ENCODE measurements at places on chromosomes 2 and 18.
A peak's percentile ranks its signal among the peaks of the same experiment; 100 is the strongest.

- DNase-seq = no peak
Observed at GRCh38 chr18:25080211-25080610, 271.8 kb downstream of the ZNF521 start.

- no peak for DNase-seq
Observed at GRCh38 chr18:23756590-23757436, 67.6 kb downstream of the LAMA3 start.

GRCh38 chr2:215521031-215521430 is 85.2 kb upstream of the FN1 start:
- peak; percentile 45 for DNase-seq

GRCh38 chr2:134657650-134658250 is 61.0 kb downstream of the TMEM163 start:
- no peak for DNase-seq

DNA sequence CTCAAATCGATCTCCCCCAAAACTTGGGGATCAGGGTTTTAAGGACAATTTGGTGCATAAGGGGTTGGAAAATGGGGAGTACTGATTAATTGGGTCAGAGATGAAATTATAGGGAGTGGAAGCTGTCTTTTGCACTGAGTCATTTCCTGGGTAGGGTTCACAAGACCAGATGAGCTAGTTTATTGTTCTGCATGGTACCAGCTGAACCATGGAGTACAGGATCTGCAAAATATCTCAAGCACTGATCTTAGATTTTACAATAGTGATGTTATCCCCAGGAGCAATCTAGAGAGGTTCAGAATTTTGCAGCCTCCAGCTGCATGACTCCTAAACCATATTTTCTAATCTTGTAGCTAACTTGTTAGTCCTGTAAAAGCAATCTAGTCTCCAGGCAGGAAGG is 73.1 kb downstream of the CPO start:
- no peak for DNase-seq

DNA sequence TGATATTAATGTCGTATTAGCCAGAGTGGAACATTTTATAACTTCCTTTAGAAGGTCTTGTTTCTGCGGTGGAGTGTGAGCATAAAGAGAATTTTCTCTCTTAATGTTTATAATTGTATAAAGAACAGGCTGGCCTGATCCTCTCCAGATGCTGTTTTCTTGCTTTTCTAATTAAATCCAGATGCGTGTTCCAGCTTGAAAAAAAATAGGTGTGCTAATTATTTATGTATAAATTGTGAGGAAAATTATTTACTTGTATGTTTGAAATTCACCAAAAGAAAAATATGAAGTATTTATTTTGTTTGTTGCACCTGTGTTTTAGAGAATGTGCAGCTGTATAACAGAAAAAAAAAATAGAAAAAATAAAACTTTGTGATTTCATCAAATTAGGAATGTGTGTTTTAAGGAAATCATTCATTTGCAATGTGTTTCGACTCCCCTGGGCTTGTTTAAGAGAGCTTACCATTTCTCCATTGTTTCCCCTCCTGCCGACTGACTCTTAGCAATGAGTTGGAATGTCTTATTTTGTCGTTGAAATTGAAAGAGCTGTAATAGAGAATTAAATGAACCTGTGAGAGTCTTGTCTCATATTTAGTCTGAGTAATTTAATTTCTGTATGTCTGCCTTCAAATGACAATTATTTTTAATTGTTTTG is 220.1 kb upstream of the NXPH2 start:
- no peak for DNase-seq

- no peak for DNase-seq
Observed at GRCh38 chr2:204799791-204800190, 254.5 kb downstream of the PARD3B start.

GRCh38 chr2:95315801-95316411 is 18.8 kb downstream of the KCNIP3 start:
- DNase-seq = peak; percentile 91

- DNase-seq = no peak
Observed at GRCh38 chr2:121004950-121005349, 269.3 kb downstream of the GLI2 start.

- DNase-seq = no peak
Observed at GRCh38 chr2:216520112-216520511, 21.5 kb downstream of the RPL37A start.

DNA sequence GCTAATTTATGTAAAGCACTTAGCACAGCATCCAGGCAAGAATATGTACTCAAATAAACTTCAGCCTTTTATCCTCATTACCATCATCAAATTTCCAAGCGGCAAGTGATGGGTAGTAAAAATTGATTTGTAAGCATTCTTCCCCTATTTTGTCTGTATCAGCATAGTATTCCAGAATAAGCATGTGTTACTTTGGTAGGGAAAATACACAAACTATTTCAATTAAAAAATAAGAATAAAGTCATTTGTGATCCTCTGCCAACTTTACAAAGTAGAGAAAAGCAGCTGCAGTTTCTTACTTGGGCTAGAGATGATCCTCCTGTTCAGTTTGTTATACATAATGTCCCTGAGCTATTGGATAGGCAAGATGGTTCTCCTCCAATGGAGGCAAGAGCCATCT is 493.2 kb downstream of the ZEB2 start:
- DNase-seq = no peak

GRCh38 chr18:48576457-48576771 is 37.6 kb downstream of the CTIF start:
- no peak for DNase-seq

DNA sequence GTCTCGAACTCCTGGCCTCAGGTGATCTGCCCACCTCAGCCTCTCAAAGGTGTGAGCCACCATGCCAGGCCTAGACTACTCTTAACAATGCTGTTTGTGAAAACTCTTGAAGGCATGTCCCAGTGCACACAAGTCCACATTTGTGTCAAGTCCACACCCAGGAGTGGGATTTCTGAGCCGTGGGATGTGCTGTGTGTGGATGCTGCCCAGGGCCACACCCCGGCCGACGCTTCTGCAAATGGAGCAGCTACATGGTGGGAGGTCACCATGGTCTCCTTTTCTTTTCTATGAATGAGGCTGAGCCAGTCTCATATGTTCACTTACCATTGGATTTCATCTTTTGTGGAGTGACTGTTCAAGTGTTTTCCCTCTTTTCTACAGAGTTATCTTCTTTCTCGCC is 15.8 kb downstream of the SNED1 start:
- DNase-seq = no peak

GRCh38 chr2:95017071-95017501 is 8.4 kb upstream of the MAL start:
- DNase-seq = no peak

DNA sequence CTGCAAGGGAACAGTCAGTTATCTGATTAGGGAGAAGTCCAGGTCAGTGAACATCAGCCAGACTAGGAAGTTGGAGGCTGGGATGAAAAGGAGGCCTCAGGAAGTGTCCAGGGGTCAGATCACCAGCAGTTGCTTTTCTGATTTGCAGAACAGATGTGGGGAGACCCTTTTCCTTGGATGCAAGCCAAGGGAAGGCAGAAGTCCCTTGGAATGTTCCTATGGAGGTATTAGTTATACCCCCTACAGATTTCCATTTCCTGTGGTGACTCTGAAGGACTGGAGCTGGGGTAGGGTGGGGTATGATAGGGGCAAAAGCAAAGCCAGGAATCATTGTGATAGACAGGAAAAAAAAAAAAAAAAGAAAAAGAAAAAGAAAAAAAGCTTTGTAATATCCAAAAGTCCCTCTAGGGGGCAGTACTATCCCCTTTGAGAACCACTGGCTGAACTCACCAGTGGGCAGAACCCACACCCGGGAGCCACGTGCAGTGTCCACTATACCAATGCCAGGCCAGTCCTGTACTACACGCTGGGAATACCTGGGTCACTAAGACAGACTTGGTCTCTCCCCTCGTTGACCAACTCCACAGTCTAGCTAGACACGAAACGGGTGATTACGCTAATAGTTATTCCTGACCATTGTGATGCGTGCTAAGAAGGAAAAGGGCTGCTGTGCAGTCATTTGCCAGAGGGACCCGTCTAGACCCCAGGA is 7.4 kb downstream of the DYSF start:
- DNase-seq = no peak

GRCh38 chr2:16010011-16010410 is 69.7 kb downstream of the MYCN start:
- DNase-seq = no peak

DNA sequence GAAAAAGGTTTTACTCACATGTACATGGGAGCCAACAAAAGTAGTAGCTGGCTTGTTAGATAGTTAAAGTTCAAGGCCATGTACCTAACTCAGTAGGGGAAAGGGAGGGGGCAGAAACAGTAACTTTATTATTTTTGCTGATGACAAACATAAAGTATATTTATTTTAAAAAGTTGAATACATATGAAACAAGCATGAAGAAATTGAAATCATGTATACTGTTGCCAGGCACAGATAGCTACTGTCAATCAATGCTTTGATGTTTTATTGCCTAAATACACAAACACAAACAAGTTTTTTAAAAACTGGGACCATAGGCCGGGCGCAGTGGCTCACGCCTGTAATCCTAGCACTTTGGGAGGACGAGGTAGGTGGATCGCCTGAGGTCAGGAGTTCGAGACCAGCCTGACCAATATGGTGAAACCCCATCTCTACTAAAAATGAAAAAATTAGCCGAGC is 7.6 kb upstream of the PSD4 start:
- DNase-seq = no peak

DNA sequence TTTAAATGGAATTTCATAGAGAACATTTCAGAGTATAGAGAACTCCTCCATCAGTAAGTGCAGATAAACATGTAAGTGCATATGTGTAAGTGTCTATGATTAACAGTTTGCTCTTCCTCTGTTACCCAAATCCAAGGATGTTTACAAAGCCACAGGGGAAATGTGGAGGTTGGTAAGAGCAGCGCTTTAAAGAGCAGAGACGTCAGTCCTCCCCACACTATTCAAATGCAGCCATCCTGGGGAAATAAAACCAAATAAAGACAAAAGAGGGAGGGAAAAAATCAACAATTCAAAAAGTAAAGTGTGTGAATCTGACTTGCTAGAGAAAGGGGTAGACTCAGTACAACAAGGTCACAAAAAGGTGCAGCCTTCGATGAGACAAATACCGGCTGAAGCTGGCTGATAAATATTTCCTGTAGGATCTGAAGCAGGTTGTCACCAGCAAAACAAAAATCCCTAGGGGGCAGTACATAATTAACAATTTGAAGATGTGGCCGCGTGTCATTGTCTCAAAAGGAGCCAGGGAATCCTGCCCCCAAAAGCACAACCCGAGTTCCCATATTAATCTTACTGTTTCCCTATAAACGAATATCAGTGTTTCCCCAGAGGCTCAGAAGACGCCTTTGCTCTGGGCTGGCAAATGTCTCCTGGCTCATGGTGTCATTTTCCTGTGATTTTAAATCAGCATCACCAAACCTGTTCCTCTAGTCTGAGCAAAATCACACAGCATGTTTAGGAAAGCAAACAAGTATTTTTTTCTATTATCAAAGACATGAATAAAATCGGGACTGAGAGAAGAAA is 216.5 kb downstream of the CDCA7 start:
- peak; percentile 12 for DNase-seq

- DNase-seq = no peak
Observed at GRCh38 chr2:234345921-234346320, 151.0 kb downstream of the ARL4C start.

GRCh38 chr2:188973641-188974040 is 532 bp upstream of the COL3A1 start:
- no peak for DNase-seq

- DNase-seq = peak; percentile 36
Observed at GRCh38 chr18:49167084-49167483, 216.3 kb upstream of the SMAD7 start.

DNA sequence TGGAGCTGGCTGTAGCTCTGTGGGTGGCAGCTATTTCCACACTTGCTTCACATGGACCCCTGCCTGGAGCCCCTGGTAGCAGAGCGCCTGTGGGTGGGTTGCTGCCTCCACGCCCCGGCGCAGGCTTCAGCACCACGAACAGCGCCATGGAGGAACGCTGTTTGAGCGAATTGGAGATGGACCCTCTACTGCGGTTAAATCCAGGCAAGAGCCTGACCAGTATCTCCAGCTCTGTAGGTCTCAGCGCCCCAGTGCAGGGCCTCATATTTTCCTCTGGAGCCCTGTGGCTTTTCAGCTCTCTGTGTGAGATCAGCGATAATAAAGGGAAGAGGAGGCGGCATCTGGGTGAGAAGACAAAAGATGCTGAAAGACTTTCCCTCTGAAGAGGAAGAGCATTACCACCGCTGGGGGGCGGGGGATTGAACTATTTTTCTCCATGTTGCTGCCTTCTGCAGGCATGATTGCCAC is 12.0 kb downstream of the ONECUT2 start:
- DNase-seq = no peak

GRCh38 chr2:114389021-114389420 is 53.4 kb upstream of the DPP10 start:
- no peak for DNase-seq

GRCh38 chr2:133331436-133331835 is 236.8 kb downstream of the NCKAP5 start:
- DNase-seq = no peak

DNA sequence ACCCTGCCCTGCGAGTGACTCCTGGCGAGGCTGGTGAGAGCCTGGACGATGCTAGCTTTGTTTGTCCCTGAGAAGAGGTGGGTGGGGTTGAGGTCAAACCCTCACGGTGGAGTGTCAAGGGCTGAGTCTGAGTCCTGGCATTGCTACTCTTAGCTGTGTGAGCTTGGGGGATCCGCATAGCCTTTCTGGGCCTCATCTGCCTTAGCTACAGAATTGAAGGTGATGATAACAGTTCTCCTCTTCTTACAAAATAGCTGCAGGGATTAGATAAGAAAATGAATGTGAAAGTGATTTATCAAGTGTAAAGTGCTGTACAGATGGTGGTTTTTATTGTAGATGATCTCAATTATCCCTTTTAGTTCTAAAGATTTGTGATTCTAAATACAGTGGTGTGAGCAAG is 144.6 kb downstream of the LPIN1 start:
- DNase-seq = no peak
